ENCODE measurements at places on chromosomes 13 and 19.

DNA sequence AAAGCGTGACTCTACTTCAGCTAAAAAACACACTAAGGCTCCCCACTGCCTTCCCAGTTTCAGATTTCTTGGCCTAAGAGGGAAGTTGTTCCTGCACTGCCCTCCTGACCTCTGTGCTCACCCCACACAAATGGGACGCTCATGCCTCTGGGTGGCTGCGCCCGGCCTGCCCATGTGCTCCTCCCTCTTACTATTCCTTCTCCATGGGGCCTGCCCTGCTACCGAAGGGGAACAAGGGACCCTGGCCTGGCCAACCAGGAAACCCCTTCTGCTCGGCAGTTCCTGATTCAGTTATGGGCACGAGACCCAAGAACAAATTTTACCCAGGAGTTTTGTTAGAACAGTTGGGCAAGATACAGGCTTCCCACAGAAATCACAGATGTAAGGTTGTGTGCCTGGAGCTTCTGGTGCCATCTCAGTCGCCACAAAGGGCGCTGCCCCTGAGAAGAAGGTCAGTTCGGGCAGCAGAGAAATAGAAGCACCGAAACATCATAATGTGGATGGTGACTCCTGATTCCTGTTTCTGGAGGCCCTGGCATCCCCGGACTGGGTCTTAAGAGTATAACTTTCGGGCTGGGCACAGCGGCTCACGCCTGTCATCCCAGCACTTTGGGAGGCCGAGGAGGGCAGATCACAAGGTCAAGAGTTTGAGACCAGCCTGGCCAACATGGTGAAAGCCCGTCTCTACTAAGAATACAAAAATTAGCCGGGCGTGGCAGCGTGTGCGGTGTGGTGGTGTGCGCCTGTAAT, 5.4 kb upstream of the PLPP2 start:
- no peak for DNase-seq

DNA sequence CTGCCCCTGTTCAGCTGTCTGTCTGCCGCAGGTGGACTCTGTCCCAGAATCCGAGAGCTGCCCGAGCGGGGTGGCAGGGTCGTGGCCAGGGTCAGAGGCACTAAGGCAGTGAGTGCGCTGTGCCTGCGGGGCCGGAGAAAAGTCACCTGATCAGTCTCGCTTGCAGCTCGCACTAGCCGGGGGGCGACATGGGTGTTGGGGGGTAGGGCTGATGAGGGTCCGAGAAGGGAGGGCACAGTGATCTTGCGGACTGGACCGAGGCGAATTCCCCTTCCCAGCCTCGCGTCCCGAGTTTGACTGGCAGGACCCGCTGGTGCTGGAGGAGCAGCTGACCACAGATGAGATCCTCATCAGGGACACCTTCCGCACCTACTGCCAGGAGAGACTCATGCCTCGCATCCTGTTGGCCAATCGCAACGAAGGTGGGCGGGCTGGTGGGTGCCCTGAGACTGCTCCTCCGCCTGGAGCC, 627 bp downstream of the GCDH start:
- DNase-seq: no peak

DNA sequence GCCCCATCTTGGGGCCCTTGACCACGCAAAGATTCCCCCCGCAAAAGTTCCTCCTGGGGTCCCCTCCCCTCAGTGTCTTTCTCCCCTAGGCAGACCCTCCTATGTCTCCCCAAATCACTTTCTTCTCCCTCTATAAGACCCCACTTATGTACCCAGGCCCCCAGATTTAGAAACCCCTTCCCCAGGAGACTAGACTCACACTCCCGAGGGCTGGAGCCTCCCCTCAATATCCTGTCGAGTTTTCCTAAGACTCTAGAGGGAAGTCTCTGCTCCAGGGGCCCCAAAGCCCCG, 1.4 kb downstream of the SLC1A5 start:
- no peak for DNase-seq

GRCh38 chr13:83691966-83692365, 190.3 kb downstream of the SLITRK1 start:
- DNase-seq: no peak

DNA sequence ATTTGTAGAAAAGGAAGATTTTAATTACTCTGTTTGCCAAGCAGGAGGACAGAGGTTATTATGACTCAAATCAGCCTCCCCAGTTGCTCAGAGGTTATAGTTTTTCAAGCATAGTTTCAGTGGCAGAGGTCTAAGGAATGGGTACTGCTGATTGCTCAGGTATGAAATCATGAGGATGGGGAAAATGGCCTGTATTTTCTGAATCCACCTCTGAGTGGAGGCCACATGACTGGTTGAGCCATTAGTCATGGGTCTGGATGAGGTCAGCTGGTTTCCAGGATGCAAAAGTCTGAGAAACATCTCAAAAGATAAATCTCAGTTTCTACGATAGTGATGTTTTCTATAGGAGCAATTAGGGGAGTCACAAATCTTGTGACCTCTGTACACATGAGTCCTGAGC, 62.8 kb upstream of the CEACAM8 start:
- no peak for DNase-seq
